ENCODE measurements at places on chromosomes 5 and 9.

GRCh38 chr9:31823365-31823764 lies 561.1 kb upstream of the ACO1 start:
- no peak for DNase-seq

DNA sequence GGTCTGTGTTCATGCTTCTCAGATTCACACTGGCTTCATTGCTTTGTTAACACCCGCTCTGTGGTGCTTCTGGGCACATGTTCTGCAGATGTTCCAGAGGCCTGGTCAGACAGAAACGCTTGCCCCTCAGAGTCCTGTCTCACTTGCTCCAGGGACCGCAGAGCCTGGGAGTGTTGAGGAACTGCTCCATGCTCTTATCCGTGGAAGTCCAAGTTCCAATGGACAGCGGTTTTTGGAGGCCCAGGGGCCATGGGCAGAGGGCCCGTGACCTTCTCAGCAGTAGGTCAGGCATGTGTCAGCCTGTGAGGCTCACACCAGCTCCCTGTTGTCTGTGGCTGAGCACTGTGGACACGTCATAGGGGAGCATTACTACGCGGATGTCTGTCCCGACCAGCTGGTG lies 364.7 kb upstream of the IRX1 start:
- DNase-seq = no peak

- DNase-seq = no peak
Observed at GRCh38 chr5:142717582-142718215, 31.8 kb upstream of the FGF1 start.

GRCh38 chr9:133888809-133889491 lies 103.2 kb downstream of the VAV2 start:
- no peak for DNase-seq

DNA sequence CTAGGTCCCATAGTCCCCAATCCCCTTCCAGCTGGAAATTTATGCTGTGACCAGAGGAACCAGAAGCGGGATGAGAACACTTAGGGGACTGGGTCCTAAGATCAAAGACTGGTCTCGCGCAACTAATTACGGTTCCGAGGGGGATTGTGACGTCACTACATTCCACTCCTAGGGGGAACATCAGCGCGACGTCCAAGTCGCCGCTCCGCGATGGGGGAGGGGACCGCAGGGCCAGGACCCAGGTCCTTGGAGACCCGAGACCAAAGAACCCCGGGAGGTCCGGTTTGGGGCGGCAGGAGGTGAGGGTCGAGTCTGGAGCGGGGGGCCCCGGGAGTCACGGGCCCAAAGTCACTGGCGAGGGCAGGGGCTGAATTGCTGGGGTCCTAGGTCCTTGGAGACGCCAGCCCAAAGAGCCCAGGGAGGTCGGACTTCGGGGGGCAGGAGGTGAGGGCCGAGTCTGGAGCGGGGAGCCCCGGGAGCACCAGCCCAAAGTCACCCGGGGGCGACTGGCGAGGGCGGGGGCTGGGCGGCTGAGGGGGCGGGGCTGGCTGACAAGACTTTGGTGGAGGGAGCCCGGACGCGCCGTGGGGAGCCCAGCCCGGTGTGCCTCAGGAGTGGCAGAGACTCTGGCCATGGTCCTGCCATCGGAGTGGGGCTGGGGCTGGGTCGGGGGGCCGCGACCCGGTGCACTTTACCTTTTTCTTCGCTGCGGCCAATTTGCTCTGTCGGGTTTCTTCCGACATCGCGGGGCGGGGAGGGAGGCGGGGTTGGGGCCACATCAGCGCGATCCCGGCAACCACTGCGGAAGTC lies at the start of gene GOLGA2:
Gene GOLGA2 (minus strand): TSS at position 810 of the 810 bp plus-strand sequence. CDS start 31 bp downstream, at position 779.
- DNase-seq = no peak

GRCh38 chr5:76689321-76690036 lies 26.4 kb upstream of the F2R start:
- no peak for DNase-seq

DNA sequence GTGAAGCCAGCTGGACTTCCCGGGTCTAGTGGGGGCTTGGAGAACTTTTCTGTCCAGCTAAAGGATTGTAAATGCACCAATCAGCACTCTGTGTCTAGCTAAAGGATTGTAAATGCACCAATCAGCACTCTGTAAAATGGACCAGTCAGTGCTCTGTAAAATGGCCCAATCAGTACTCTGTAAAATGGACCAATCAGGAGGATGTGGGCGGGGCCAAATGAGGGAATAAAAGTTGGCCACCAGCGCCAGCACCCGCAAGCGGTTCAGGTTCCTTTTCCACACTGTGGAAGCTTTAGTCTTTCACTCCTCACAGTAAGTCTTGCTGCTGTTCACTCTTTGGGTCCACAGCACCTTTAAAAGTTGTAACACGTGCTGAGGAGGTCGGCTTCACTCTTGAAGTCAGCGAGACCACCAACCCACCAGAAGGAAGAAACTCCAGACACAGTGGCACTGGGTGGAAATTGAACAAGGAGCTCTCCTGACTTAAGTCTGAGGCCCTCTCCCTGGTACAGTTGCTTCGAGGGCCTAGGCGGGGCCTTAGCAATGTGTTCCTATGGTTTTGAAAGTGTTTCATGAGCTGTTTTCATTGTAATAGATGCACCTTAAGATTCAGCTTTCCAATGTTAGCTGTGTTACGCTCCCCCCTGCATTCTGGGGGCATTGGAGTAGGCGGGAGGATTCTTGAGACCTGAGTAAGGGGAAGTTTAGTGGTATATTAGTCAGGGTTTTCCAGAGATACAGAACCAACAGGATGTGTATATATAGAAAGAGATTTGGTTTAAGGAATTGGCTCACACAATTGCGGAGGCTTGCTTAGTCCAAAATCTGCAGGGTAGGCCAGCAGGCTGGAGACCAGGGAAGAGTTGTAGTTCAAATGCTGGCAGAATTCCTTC lies 21.5 kb upstream of the MYO10 start:
- DNase-seq = no peak

DNA sequence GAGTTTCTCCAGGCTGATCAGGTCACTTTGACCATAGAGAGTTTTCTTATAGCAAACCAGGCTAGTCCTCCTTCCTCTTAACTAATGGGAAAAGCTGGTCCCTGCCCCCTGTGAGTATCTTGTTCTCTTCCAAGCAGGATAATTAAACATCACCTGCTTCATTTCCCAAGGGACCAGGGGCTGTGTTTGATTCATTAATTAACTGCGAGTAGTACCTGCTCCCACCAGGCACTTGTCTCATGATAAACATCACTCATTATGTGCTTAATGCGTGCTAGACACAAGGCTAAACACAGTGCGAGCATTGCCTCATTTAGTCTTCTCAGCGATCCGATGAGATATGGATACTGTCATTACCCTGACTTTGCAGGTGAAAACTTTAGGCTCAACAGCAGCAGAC lies 1.7 kb upstream of the FAM163B start:
- no peak for DNase-seq

GRCh38 chr9:80707120-80707519 lies 982.2 kb downstream of the TLE1 start:
- DNase-seq = no peak

DNA sequence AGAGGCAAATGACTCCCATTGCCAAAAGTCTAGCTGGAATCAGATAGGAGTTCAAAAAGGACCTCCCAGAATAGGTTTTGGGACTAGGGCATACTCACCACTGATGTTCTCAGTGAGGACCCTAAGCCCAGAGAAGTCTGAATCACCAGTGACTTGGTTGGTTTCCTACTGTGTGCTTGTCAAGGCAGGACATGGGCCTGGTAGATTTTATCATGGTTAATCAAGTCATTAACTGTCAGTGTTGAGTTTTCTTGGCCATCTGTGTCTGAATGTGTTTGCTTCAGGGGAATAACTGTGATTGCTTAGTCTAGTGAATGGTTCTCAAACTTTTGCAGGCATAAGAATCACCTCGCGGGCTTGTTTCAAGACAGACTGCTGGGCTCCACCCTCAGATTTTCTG lies 99.0 kb upstream of the GDNF start:
- DNase-seq = no peak

DNA sequence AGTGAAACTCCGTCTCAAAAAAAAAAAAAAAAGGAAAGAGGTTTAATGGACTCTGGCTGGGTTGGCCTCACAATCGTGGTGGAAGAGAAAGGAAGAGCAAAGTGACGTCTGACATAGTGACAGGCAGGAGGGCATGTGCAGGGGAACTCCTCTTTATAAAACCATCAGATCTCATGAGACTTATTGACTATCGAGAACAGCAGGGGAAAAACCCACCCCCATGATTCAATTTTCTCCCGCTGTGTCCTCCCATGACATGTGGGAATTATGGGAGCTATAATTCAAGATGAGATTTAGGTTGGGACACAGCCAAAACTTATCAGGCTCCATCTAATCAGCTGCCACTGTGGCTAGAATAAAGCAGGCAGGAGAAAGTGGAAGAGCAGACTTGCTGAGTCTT lies 610.4 kb upstream of the NUDT12 start:
- DNase-seq = no peak

DNA sequence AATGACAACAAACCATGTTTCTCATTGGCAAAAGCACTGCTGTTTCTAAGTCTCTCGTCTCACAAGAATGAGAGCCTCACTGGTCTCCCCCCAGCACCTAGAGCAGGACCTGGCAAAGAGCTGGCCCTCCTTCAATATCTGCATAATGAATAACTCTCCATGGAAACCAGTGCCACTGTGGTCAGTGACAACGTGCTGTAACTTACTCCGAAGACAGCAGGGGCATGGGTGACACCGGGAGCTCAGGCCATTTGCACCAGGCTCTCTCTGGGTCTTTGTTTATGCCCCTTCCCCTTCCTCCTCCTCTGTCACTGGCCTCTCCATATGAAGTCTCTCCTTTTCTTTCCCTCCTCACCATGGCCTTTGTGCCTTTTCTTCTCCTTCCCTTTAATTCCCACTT lies 33.3 kb downstream of the TAS2R1 start:
- no peak for DNase-seq

GRCh38 chr9:88460587-88461332 lies 72.5 kb downstream of the SPIN1 start:
- no peak for DNase-seq

DNA sequence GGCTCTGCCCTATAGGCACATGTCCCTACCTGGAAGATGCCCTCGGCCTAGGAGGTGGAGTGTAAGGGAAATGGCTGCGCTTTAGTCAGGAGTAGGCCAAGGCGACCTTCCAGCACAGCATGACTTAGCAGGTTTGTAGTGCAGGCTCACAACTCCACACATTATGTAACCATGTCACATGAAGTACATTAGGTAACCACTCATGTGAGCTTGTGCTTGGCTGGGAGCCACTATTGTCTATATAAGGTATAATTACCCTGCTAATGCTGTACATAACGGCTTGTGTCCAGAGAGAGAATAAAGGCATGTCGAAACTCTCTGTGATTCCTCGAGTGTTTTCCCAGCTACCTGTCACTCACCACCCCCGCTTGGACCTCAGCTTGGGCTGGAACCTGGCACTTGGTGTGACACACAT lies 74.9 kb downstream of the CAMK4 start:
- DNase-seq = no peak

DNA sequence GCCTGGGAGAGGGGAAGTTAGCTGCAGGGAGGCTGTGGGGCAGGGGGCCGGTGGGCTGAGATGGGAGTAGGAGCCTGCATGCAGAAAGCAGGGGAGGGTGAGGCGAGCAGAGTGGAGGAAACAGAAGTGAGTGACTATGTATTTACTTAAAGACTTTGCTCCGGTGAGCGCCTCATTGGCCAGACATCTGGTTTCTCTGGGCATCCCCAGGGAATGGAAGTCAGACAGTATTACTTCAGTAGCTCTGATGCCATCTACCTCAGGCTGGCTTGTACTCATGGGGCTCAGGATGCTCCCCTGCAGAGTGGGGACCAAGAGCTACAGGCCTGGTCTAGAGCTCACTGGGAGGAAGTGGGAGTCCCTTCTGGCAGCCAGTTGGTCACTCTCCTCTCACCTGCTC lies 78.2 kb upstream of the ARAP3 start:
- DNase-seq = no peak

- no peak for DNase-seq
Observed at GRCh38 chr9:68552700-68553476, 12.2 kb upstream of the TMEM252 start.

GRCh38 chr5:113663879-113664541 lies 150.5 kb downstream of the YTHDC2 start:
- DNase-seq = no peak

GRCh38 chr5:146794326-146795029 lies 84.1 kb downstream of the PPP2R2B start:
- DNase-seq = no peak

DNA sequence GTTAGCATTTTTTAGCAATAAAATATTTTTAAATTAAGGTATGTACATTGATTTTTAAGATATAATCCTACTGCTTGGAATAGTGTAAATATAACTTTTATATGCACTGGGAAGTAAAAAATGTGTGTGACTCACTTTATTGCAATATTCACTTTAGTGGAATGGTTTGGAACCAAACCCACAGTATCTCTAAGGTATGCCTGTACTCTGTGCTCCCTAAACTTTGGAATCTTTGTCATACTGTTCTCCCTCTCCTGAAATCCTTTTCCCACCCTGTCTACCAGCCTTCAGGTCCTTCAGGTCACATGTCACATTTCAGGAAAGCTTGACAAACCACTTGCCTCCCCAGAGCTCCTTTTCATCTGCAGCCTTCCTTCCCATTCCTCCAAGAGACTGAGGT lies 308.7 kb downstream of the SPOCK1 start:
- no peak for DNase-seq

- DNase-seq = no peak
Observed at GRCh38 chr9:126839301-126839700, 21.1 kb upstream of the ZBTB34 start.

DNA sequence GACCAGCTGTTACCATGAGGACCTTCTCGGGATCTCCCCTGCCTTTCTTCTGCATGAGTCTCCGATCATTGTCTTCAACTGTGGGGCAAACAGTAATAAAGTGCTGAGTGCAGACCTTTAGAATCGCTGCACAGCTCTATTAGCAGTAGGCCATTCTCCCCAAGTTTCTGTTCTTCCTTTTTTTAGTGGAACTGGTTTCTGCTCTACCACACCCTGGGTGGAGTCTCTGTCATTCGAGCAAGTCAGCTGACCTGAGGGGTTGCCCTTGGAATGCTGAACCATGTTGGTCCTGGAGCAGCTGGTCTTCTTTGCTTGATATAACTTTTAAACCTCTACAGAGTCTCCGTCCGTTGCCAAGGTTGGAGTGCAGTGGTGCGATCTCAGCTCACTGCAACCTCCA lies 33.4 kb upstream of the GNPDA1 start:
- no peak for DNase-seq

DNA sequence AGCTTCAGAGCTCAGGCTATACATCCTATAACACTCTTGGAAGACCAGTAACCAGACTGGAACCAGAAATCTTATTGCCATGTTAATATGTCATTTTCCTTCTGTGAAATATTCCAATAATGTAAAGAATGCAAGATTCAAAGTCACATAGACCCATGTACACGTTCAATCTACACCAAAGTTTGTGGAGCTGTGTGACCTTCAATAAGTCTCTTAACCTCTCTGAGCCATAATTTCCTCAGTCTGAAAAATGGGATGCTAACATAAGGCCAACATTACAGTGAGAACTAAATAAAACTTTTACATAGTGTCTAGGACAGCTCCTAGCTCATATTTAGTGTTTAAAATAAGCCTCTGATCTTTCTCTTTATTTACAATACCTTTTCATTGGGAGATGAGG lies 70.4 kb downstream of the ARRDC3 start:
- DNase-seq = no peak

DNA sequence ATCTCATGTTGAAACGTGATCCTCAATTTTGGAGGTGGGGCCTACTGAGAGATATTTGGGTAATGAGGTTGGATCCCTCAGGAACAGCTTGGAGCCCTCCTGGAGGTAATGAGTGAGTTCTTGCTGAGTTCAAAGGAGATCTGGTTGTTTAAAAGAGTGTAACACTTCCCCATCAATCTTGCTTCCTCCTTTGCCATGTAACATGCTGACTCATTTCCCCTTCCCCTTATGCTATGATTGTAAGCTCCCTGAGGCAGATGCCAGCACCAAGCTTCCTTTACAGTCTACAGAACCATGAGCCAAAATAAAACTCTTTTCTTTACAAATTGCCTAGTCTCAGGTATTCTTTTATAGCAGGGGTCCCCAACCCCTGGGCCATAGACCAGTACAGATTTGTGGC lies 352.3 kb downstream of the SLCO4C1 start:
- DNase-seq = no peak

Measured in activated CD8-positive, alpha-beta memory T cell treated with anti-CD3 and anti-CD28 coated beads for 1 hour (primary cell).